IPS DF 19.7 (cell line): ENCODE measurements at places on chromosomes 2 and 18.

DNA sequence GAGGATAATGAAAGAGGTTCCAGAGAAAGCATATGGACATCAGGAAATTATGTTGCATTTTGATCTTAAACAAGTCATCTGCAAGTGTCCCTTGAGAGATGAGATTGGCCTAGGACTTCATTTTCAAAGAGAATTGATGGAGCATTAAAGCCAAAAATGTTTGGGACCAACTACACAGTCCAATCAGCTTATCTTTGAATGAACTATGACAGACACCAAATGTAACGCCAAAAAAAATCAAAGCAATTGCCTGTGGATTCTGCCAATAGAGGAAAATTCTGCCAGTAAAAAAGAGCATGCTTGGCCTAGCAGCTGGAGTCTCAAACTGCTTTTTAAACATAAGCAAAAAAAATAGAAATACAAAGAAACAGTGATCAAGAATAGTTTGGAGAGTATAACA lies 594.5 kb upstream of the CHAC2 start:
- DNase-seq: no peak

GRCh38 chr2:221458578-221458977 lies 113.5 kb downstream of the EPHA4 start:
- no peak for DNase-seq

- DNase-seq: no peak
Observed at GRCh38 chr2:227545990-227546389, 52.7 kb upstream of the SCYGR2 start.

DNA sequence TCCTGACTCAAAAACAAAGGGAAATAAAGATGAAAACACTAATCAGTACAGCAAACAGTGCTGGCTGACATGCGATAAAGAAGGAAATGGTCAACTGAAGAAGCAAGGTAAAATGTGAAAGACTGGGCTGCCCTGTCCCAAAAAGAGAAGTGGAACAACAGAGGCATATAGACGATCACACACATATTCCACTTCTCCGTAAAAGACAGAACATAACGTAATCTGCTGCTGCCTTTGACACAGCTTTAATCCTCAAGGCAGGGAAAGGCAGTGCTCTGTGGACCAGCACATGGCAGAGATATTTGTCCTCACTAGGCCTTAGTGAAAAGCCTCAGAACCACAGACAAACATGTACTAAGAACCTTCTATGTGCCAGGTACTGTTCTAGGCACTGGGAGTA lies 24.3 kb upstream of the REL start:
- DNase-seq: no peak

DNA sequence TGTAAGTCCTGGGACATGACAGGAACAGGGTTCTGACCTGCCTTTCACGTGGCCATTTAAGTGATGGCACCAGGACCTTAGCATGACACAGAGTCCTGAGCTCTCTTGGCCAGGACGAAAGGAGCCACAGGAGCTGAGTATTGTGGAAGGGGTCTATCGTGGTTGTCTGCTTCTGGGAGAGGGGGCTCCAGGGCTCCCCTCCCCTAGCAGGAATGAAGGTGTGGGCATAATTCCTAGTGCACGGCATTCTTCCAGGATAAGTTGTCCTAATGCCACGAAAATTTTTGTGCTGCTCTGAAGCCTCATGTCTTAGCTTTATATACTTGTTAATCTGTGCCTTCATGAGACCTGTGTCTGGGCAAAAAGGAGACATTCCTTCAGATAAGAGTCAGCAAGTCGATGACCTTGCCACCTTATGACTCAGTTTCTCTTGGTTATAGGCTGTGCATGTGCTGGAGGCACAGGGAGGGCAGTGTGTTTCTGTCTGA lies 17.1 kb downstream of the GATA6 start:
- no peak for DNase-seq

- DNase-seq: no peak
Observed at GRCh38 chr2:26692897-26693849, 651 bp downstream of the KCNK3 start.

GRCh38 chr18:34126121-34126520 lies 98.6 kb downstream of the NOL4 start:
- DNase-seq: no peak

DNA sequence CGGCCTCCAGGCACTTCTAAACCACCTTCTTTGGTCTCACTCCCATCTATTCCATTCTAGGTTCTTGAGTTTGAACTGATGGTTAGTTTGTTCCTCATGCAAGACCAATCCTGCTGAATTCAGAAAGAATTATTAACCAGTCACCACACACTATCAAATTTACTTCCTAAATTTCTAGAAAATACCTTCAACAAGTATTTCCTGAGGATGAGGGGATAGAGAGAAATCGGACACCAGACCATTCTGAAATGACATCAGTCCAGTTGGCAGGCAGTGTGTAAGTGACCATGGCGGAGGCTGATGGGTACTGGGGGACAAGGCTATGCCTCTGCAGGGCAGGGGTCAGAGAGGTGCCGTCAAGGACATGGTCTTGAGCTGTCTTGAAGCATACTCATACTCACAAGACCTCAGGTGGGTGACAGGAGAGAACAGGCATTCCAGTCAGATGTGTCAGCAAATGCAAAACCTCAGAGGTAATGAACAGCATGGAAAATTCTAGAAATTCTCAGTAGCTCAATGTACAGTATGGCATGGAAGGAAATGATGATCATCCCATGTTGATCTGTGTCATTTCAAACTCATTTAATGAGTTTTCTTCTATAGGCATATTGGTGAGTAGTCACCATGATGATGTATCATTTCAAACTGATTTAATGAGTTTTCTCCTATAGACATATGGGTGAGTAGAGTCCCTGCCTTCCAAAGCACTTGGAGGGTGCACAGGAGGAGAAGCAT lies 119.6 kb downstream of the DDX1 start:
- DNase-seq: no peak

DNA sequence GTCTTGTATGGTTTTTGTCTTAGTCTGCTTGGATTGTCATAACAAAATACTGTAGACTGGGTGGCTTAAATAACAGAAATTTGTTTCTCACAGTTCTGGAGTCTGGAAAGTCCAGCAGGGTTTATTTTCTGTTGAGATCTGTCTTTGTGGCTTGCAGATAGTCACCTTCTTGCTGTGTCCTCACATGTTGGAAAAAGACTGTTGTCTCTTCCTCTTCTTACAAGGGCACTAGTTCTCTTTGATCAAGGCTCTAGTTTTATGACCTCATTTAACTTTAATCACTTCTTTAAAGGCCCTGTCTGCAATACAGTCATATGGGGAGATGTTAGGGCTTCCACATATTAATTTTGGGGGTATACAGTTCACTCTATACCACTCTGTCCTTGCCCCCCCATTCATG lies 56.5 kb downstream of the NBEAL1 start:
- no peak for DNase-seq

GRCh38 chr2:137348301-137348700 lies 583.0 kb downstream of the THSD7B start:
- DNase-seq: no peak

DNA sequence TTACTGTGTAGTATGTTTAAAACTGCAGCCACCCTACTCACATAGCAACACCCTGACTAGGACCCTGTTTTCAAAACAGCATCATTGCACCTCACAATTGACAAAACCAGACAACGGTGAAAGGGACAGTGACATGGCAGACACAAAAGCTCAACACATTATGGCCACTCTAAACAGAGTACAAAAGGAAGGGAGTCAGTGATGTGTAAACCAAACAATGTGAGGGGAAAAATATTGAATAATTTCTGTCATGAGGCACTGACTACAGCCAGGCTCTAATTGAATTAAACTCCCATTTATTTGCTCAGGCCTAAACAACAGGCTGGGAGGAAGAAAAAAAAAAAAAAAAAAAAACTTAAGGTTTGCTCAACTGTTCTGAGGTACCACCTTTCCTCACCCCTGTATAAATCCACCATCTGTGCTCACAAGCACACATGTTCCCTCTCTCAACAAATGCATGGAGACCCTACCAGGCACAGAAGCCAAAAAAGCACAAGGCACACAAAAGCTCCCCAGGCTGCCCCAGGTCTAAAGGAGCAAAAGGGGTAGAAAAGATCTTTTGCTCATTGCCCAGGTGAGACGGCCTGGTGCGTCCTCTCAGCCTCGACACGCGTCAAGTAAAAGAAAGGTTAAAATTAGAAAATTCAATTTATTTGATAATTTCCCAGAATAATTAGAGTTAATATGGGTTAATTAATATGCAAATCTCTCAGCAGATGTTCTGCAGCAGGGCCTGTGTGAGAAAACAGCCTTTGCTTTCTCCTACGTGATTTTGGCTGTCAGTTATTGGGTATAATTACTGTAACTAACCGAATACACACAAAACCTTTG lies 80.9 kb downstream of the ZEB2 start:
- no peak for DNase-seq

- DNase-seq: no peak
Observed at GRCh38 chr2:38514603-38515154, 88.0 kb downstream of the HNRNPLL start.

- DNase-seq: no peak
Observed at GRCh38 chr18:46411867-46412690, 244.9 kb downstream of the LOXHD1 start.

DNA sequence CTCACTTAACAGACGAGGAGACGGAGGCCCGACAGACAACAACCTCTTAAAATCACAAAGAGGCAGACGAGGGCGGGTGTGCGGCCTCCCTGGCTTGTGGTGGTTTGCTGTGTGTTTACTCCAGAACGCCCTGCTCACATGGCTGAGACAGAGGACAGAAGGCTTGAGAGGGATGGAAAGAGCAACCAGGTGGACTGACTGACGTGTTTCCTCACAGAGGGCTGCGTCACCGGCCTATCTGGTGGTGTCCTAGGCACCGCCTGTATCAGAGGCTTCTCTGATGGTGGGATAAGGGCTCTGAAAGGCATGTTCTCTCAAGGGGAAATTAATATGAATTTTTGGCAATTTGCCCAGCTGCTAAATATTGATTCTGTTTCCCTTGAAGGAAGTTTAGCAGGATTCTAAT lies 47.0 kb upstream of the RALBP1 start:
- no peak for DNase-seq

DNA sequence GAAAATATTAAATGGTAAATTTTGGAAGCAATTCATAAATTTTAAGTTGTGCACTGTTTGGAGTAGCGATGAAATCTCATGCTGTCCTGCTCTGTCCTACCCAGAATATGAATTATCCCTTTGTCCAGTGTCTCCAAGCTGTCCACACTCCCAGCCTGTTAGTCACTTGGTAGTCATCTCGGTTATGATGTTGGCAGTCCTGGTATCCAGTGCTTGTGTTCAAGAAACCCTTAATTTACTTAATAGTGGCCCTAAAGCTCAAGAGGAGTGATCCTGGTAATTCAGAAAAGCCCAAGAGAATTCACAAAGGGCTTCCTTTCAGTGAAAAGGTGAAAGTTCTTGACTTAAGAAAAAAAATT lies 71.8 kb upstream of the STAM2 start:
- DNase-seq: no peak

DNA sequence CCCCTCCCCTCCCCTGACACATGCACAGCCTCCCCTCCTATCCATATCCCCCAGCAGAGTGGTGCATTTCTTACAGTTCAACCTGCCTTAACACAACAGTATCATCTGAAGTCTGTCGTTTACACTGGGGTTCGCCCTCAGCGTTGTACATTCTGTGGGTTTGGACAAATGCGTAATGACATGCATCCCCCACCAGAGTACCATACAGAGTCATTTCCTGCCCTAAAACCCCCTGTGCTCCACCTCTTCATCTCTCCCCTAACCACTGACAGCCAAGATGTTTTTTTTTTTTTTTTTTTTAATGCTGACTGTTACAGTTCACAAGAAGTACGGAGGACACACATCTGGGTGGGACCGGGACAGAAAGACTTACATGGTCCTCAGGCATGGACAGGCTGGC lies 22.6 kb downstream of the POMC start:
- DNase-seq: no peak

- no peak for DNase-seq
Observed at GRCh38 chr18:80176334-80177073, 67.4 kb downstream of the ADNP2 start.

DNA sequence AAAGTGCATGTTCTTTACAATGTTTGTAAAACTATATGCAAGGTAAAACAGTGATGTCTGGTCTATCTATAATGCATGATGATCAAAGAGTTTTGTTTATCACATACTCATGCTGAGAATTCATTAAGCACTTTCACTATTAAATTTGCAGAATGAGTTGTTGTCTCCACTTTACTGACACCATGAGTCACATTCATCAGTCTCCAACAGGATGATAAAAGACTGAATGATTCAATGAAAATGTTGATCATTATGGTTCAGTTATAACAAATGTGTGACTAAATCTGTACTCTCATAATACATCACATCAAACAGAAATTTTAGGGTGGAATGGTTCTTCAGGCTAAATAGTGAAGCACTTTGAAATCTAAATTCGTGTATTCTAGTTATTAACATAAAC lies 129.0 kb downstream of the ERBB4 start:
- no peak for DNase-seq

DNA sequence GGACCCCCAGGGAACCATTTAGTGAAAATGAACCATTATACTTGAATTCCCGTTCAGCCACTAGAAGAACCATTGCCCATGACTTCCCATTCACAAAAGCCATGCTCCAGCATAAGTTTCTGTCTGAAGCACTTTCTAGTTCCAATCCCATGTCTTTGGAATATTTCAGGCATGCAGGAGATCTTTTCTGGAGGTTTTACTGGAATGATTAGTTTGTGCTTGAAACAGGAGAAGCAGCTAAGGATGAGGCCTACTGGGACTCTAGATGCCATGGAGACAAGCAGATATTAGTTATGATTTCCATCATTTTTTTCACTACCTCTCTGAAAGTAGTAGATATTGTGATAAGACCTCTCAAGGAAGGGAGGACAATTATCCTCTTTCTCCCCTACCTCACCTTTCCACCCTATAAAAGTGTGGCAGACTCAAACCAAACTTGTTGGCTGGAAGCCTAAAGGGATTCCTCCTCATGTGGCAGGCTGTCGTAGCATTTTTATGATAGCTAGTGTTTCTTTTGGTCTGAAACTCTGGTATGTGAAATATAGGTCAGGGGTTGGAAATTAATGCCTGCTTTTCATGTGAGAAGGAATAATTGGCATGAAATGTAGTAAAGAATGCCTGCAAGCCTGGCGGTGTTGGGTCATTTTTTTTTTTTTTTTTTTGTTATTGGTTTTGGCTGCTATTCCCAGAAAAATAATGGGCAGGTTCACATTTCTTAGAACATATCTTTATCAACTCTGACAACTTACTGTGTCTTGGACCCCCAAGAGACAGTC lies 29.3 kb upstream of the MMADHC start:
- DNase-seq: no peak

- no peak for DNase-seq
Observed at GRCh38 chr2:223003191-223003590, 48.8 kb upstream of the KCNE4 start.

GRCh38 chr2:240503375-240503774 lies 54.4 kb downstream of the ANKMY1 start:
- no peak for DNase-seq

DNA sequence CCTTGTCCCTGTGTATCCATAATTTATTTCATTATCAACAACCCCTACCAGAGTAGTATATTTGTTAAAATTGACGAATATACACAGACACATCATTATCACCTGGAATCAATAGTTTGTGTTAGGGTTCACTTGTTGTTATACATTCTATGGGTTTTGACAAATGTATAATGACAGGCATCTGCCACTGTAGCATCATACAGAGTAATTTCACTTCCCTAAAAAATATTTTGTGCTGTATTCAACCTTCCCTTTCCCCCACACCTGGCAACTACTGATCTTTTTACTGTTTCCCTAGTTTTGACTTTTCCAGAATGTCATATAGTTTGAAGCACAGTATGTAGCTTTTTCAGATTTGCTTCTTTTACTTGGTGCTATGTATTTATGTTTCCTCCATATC lies 132.0 kb downstream of the ZNF804A start:
- no peak for DNase-seq

GRCh38 chr2:148338541-148338940 lies 306.0 kb upstream of the EPC2 start:
- no peak for DNase-seq
